T-helper 2 cell treated with Interferon-gamma antibody and Interleukin-4, amounts not matched to agents 5 μg/mL and 100 μg/mL, for 36 hours (primary cell): ENCODE measurements at places on chromosomes 1 and 21.
A peak's percentile ranks its signal among the peaks of the same experiment; 100 is the strongest.

- H3K27ac ChIP-seq, result no peak overlapping the region
- peaks cover 68% of the 10 kb centered on the region for H3K36me3 ChIP-seq
- H3K4me1 ChIP-seq, result peaks cover 11% of the 10 kb centered on the region
- no peak overlapping the region for H3K4me3 ChIP-seq
Observed at GRCh38 chr1:223774134-223774814, 61.9 kb downstream of the CAPN2 start.

- no peak overlapping the region for H3K27ac ChIP-seq
- H3K36me3 ChIP-seq, result no peaks in the 10 kb centered on the region
- H3K4me1 ChIP-seq, result no peaks in the 10 kb centered on the region
- peaks cover 3% of the 10 kb centered on the region for H3K27me3 ChIP-seq
- H3K4me3 ChIP-seq, result no peak overlapping the region
Observed at GRCh38 chr1:7264101-7264500, 478.8 kb downstream of the CAMTA1 start.

- DNase-seq, result no peak
- H3K4me1 ChIP-seq, result no peaks in the 10 kb centered on the region
- H3K36me3 ChIP-seq, result no peaks in the 10 kb centered on the region
- H3K27ac ChIP-seq, result no peak overlapping the region
Observed at GRCh38 chr1:166813508-166814223, 25.6 kb upstream of the POGK start.

GRCh38 chr21:15219894-15220293 is 155.1 kb upstream of the NRIP1 start:
- DNase-seq, result no peak
- no peak overlapping the region for H3K27ac ChIP-seq
- no peaks in the 10 kb centered on the region for H3K27me3 ChIP-seq
- H3K4me1 ChIP-seq, result no peaks in the 10 kb centered on the region
- no peaks in the 10 kb centered on the region for H3K36me3 ChIP-seq
- H3K4me3 ChIP-seq, result no peak overlapping the region

GRCh38 chr1:101187297-101187696 is 49.5 kb upstream of the S1PR1 start:
- H3K27ac ChIP-seq, result peak overlapping the region; percentile 85
- H3K36me3 ChIP-seq, result peaks cover 12% of the 10 kb centered on the region
- H3K27me3 ChIP-seq, result no peaks in the 10 kb centered on the region
- H3K4me1 ChIP-seq, result peaks cover 36% of the 10 kb centered on the region
- DNase-seq, result no peak
- peak overlapping the region; percentile 27 for H3K4me3 ChIP-seq

- DNase-seq, result no peak
- peaks cover 40% of the 10 kb centered on the region for H3K27me3 ChIP-seq
- no peak overlapping the region for H3K27ac ChIP-seq
Observed at GRCh38 chr1:85584923-85585322, 4.4 kb downstream of the CCN1 start.

DNA sequence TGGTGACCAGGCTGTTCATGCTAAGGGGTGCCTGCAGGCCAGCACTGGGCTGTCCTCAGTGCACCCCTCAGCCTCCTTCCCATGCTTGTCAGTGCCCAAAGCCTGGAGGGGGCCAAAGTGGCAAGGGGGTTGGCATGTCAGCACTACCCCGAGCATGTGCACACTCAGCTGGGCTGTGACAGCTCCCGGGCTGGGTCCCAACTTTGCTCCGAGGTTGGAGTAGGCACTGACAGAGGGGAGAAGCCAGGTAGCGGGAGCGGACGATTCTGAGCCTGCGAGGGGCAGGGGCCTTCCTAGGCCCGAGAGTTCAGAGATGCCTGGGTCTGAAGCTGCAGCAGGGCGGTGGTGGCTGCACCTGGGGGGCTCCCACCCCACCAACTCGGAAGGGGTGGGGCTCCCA is 119.0 kb downstream of the MAST2 start:
- no peak for DNase-seq
- H3K27ac ChIP-seq, result no peak overlapping the region
- H3K27me3 ChIP-seq, result no peaks in the 10 kb centered on the region
- H3K4me3 ChIP-seq, result no peak overlapping the region
- no peaks in the 10 kb centered on the region for H3K36me3 ChIP-seq

- H3K36me3 ChIP-seq, result no peaks in the 10 kb centered on the region
- no peaks in the 10 kb centered on the region for H3K27me3 ChIP-seq
- peaks cover 13% of the 10 kb centered on the region for H3K4me1 ChIP-seq
- peak overlapping the region; percentile 42 for H3K27ac ChIP-seq
- H3K4me3 ChIP-seq, result no peak overlapping the region
Observed at GRCh38 chr1:117572546-117572945, 33.3 kb upstream of the TENT5C start.

- DNase-seq, result no peak
- H3K27ac ChIP-seq, result no peak overlapping the region
- no peak overlapping the region for H3K4me3 ChIP-seq
Observed at GRCh38 chr21:15282665-15283064, 217.9 kb upstream of the NRIP1 start.

DNA sequence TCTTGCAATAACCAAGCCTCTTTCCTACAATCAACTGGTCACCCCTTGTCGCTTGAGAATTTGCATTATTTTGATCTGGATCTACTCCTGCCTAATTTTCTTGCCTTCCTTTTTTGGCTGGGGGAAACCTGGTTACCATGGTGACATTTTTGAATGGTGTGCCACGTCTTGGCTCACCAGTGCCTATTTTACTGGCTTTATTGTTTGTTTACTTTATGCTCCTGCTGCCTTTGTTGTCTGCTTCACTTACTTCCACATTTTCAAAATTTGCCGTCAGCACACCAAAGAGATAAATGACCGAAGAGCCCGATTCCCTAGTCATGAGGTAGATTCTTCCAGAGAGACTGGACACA is 743 bp downstream of the GPR52 start:
- H3K27me3 ChIP-seq, result no peaks in the 10 kb centered on the region
- H3K36me3 ChIP-seq, result no peaks in the 10 kb centered on the region
- H3K27ac ChIP-seq, result no peak overlapping the region

GRCh38 chr1:88063605-88064004 is 620.5 kb upstream of the PKN2 start:
- no peaks in the 10 kb centered on the region for H3K36me3 ChIP-seq
- no peak overlapping the region for H3K27ac ChIP-seq
- H3K4me1 ChIP-seq, result peaks cover 1% of the 10 kb centered on the region
- H3K27me3 ChIP-seq, result no peaks in the 10 kb centered on the region

DNA sequence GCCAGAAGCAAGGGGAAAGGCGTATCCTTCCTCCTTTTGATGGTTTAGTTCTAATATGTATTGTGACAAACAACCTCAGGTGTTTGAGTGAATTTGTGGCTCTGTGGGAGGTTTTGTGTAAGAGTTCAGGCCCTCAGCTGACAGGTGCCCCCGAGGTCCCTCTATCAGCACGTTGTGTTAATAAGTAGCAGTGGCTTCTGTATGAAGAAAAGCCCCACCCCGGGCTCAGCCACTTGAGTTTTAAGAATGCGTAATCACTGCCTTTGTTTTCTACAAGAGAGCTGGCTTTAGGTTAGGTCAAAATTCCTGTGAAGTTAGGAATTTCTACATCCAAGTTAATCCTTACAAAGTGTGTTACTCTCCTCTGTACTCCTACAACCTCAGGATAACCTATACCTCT is 92.4 kb upstream of the PGBD5 start:
- H3K36me3 ChIP-seq, result no peaks in the 10 kb centered on the region
- H3K27me3 ChIP-seq, result peaks cover 8% of the 10 kb centered on the region
- H3K4me3 ChIP-seq, result no peak overlapping the region
- H3K27ac ChIP-seq, result no peak overlapping the region
- H3K4me1 ChIP-seq, result no peaks in the 10 kb centered on the region
